Tibial artery (tissue), 4 donors: ENCODE measurements at places on chromosomes 7 and 10.

GRCh38 chr10:44426247-44427034 is 41.5 kb upstream of the CXCL12 start:
- no peak for DNase-seq

DNA sequence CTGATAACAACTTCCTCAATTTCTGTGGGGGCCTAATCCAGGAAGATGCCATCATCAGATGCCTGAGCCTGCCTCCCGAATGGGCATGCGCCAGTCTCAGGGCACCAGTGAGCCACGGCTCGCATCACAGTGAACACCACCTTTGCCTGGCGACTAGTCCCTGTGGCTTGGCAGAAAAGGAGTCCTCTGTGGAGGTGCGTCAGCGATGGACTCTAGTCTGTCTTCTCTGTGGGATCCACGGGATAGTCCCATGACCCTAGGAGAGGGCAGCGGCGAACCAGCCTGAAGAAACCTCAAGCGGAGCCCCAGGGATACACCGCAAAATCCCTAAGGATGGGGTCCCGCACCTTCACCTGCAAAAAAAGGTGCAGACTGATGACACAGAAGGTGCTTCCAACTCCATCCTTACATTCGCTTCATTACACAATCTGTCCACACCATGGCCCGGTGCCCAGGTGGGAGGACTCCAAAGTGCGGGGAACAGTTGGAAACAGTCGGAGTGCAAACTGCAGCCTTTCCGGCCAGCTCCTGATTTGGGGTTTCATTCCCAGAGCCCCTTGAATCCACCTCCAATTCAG is 35.1 kb upstream of the ZNF273 start:
- no peak for DNase-seq

GRCh38 chr10:126041117-126041516 is 144.8 kb downstream of the FANK1 start:
- DNase-seq: no peak

GRCh38 chr10:22605168-22605567 is 109.2 kb downstream of the PIP4K2A start:
- no peak for DNase-seq

GRCh38 chr10:121293110-121293509 is 305.1 kb downstream of the FGFR2 start:
- DNase-seq: no peak

- DNase-seq: no peak
Measured at GRCh38 chr7:108234971-108235450, 104.8 kb upstream of the LAMB4 start.

GRCh38 chr10:88162852-88163251 is 299.4 kb downstream of the PTEN start:
- no peak for DNase-seq
